GM06990 (cell line): ENCODE measurements at places on chromosomes 7 and 10.
A peak's percentile ranks its signal among the peaks of the same experiment; 100 is the strongest.

GRCh38 chr7:70448312-70448906, 683.5 kb upstream of the GALNT17 start:
- DNase-seq, result no peak

GRCh38 chr10:101161494-101162299, 30.6 kb downstream of the TLX1 start:
- DNase-seq, result no peak

GRCh38 chr7:26681819-26682418, 182.5 kb downstream of the SKAP2 start:
- DNase-seq, result no peak

- DNase-seq, result peak; percentile 6
Measured at GRCh38 chr7:11120068-11120664, 146.5 kb downstream of the PHF14 start.

GRCh38 chr10:35426657-35427056, 90.3 kb downstream of the CCNY start:
- DNase-seq, result no peak
